ENCODE measurements at places on chromosomes 16 and 17.
A peak's percentile ranks its signal among the peaks of the same experiment; 100 is the strongest.

GRCh38 chr17:45905814-45906213 lies 11.5 kb downstream of the MAPT start:
- no peak for DNase-seq

DNA sequence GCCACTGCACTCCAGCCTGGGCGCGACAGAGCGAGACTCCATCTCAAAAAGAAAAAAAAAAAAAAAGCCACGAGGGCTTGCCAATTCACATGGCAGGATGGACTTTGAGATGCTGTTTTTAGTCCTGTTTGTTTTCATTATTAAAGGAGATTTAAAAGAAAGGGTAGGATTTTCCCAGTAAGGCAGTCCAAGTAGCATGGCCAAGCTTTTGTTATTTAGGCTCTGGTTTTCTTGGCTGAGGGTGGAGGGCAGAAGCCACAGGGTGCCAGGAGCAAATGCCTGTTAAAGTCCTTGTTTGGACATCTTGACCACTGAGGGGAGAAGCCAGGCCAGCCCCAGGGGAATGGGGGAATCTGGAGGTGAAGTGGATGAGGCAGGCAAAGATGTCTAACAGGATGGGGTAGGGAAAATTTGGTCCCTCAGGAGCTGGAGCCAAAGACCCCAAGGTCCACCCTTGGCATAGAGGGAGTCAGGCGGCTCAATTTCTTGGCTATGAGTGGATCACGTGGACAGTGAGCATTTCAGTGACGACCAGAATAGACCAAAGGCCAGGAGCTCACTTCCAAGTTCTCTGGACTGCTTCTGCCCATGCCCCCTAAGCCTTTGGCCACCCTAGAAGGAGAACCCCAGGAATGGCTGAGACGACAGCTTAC lies 20.8 kb upstream of the PLLP start:
- DNase-seq = peak; percentile 88

- no peak for DNase-seq
Measured at GRCh38 chr17:56324676-56325075, 171.4 kb downstream of the ANKFN1 start.

DNA sequence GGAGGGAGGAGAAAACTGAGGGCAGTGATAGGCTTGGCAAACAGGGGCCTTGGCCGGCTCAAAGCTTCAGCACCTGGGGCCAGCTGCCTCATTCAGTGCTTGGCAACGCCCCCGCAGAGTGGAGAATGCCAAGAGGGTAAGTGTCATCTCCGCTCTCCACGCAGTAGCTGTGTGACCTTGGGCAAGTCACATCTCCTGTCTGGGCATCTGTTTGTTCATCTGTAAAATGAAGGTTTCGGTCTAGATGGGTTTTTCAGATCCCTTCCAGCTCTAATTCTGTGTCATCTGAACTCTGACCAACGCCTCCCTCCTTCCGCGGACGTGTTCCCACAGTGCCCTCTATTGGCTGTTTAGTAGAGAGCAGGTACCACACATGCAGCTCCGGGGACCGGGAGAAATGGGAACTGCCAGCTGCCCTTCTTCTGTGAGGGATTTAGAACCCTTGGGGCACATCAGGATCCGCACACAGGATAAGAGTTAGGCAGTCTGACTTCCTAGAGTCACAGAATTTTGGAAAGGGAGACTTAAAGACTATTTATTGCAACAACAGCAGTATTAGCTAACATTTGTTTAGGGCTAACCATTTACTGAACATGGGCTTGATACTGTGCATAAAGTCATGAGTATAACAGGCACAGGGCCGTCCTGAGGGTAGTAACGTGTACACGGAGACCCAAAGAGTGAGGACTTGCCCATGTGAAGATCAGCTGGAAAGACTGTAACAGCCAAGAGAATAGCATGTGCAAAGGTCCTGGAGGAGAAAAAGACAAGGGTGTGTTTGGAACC lies 26.8 kb downstream of the GP2 start:
- no peak for DNase-seq

DNA sequence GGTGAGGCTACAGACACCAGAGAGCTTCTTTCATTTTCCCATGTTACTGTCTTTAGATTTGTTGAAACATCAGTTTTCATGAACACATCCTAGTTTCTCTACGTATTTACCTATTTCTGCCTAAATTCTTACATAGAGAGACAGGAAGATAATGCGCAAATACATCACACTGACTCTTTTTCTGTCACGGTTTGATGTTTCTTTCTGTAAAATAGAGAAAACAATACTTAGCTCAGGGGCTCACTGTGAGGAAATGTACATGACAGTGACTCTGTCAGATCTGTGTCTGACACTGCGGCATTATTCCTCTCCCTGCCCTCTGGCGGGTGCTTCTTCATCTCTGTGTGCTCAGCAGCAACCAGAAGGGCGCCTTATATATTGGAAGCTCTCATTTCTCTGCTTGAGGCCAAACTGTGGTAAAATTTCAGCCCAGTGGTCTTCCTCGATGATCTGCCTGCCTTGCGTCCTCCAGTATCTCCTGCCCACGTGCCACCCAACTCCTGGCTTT lies 264.1 kb downstream of the PHKB start:
- no peak for DNase-seq

DNA sequence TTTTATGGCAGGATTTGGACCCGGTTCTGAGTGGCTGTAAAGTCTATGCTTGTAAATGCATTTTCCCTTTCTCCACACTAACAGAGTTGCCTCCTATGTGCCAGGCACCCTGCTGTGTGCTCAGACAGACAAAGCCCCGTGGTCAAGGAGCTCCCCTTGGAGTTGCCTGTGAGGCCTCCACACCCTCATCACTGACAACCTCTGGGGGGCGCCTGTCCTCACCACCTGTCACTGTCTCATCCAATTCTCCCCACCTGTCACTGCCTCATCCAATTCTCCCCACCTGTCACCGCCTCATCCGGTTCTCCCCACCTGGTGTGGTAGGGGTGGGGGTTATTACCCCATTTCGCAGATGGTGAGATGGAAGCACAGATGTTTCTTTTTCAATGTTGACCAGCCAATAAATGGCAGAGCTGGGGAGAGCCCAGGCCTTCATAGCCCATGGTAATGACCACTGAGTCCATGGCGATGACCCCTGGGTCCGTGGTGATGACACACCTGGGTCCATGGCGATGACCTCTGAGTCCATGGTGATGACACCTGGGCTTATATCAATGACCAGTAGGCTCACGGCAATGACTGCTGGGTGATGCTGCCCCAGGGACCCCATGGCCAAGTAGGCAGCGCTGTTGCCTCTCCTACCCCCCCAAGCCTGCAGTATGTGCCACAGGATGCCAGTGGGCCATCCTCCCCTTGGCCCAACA lies 150.1 kb downstream of the IRF8 start:
- DNase-seq = peak; percentile 65

- no peak for DNase-seq
Measured at GRCh38 chr17:56604691-56605290, 11.3 kb downstream of the NOG start.

- DNase-seq = no peak
Measured at GRCh38 chr16:17063201-17064139, 407.3 kb downstream of the XYLT1 start.

GRCh38 chr16:49455181-49455990 lies 81.8 kb downstream of the C16orf78 start:
- DNase-seq = peak; percentile 63

- DNase-seq = no peak
Measured at GRCh38 chr16:57282510-57283213, 1.8 kb downstream of the PLLP start.

- peak; percentile 48 for DNase-seq
Measured at GRCh38 chr16:87051526-87052320, 265.5 kb downstream of the C16orf95 start.

GRCh38 chr17:57663326-57664070 lies 81.6 kb downstream of the CCDC182 start:
- DNase-seq = no peak

GRCh38 chr17:10099051-10099571 lies 99.3 kb downstream of the GAS7 start:
- DNase-seq = peak; percentile 85

GRCh38 chr16:72840631-72841381 lies 207.1 kb downstream of the ZFHX3 start:
- DNase-seq = no peak

- no peak for DNase-seq
Measured at GRCh38 chr16:57600952-57601580, 27.4 kb upstream of the ADGRG1 start.

DNA sequence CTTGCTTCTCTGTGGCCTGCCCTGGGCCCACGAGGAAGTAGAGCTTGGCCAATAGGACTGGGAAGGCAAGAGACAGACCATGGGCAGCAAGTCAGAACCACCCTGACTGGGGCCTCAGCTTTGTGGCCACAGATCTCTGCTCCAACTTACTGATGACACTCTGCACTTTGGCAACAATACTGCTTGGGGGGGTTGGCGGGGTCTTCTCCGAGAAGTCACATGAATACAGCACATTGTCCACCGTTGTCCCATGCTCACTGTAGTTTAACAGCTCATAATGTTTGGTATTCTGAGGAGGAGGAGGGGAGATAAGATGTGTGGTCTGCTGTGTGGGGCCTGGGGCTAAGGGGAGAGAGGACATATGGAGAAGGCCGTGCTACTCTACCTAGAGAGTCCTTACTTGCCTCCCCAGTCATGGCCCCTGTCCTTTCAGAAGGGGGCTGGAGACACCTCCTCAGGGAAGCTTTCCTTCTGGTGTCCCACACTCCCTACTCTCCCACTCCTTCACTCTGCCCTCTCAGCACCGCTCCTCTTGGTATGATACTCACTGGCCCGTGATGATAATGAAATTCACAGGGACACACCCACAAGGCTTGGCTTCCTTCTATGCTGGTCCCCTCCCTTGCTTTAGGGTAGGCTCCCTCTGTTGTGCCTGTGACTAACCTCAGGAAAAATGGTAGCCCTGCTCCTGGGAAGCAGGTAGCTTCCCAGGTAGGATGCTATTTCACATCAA lies 4.0 kb upstream of the DHRS13 start:
- DNase-seq = no peak

DNA sequence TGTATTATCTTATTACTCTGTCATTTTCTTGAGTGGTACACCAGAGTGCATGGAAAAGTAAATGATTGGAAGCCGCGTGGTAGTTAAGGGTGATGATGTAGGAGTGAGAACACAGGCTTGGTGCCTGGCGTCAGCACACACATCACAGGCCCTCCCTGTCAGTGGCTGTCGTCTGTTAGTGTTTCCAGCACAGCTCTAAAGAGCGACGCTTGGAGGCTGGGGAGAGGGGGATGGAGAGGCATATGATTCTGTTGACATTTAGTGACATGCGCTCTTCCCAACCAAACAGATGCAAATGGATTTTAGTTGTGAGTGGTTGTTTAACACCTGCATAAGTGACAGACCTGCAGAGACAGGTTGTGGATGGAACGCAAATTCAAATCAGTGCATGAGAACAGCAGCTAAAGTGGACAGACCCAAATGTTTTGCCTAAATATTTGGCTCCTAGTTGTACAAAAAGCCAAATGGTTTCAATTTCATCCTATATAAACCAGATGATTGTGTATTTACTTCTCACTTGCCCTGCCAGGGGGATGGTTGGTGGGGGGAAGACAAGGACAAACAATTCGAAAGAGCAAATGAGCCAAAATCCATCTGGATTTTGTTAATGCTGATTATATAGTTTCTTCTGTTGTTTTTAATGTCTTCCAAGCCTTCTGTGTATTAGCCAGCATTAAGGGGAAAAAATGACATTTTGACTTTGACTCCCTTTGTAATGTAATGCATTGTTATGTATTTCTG lies 222.3 kb downstream of the WWOX start:
- DNase-seq = no peak

DNA sequence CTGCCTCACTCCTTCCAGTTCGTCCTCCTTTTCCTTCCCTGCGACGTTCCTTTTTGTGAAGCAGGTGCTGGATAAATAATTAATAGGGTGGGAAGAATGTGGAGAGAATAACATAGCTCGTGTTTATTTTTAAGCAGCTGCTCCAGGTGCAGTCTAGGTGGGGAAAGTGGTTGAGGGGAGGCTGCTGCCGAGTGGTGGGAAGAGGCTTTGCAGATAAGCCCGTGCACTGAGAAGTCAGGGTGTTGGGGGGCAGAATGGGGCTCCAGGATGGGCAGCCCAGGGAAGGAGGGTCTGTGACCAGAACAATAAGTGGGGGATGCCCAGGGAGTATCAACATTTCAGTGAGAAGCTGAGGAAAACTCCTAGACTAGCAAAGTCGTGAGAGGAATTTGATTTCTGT lies 300.5 kb downstream of the CPPED1 start:
- DNase-seq = no peak

DNA sequence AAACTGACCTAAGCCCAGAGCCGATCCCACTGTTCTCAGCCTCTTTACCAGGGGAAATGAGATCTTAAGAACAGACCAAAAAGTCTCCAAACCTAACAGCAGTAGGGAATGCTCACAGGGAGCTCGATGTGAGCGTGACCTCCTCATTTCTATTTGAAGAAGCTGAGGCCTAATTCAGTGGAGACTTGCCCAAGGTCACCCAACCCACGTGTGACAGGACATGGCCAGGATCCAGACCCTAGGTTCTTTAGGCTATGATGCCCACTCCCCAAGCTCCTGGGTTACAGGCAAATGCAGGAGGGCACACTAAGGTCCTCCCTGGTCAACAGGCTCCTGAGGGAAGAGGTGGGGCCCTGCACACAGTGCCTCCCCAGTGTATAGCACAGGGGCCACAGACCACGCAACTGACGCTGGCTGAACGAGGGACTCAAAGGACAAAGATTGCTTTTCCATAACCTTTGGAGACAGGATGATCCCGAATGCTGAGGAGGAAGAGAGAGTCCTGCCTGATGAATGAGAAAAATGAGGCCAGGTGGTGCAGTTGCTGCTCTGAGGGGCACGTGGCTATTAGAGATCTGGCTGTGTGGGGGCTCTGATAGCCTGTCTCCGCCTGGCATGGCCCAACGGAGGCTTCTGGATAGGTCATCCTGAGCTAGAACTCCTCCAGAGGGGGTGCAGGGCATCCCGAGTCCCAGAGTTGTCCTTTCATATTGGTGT lies 24.0 kb downstream of the MAP3K14 start:
- DNase-seq = no peak

- no peak for DNase-seq
Measured at GRCh38 chr16:81639348-81639747, 139.7 kb upstream of the PLCG2 start.

GRCh38 chr16:87216841-87217275 lies 100.3 kb downstream of the C16orf95 start:
- DNase-seq = peak; percentile 90

GRCh38 chr17:69012895-69013805 lies 47.6 kb downstream of the ABCA9 start:
- DNase-seq = no peak

DNA sequence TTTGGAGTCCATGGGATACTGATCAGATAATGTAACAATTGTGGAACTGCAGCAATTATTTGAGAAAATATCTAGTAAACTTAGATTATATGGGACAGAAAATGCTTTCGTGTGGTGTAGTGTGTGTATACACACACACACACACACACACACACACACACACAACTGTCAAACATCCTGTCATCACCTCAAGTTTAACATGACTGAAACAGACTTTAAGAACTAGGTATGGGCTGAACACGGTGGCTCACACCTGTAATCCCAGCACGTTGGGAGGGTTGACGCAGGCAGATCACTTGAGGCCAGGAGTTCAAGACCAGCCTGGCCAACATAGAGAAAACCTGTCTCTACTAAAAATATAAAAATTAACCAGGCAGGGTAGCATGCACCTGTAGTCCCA lies 544 bp upstream of the EVI2A start:
- DNase-seq = no peak
